ENCODE measurements at places on chromosomes 6 and 20. TPM values are rescaled to one million over a fixed set of nuclear protein-coding genes. Genes with fewer than 3 reads are reported as not detected.

DNA sequence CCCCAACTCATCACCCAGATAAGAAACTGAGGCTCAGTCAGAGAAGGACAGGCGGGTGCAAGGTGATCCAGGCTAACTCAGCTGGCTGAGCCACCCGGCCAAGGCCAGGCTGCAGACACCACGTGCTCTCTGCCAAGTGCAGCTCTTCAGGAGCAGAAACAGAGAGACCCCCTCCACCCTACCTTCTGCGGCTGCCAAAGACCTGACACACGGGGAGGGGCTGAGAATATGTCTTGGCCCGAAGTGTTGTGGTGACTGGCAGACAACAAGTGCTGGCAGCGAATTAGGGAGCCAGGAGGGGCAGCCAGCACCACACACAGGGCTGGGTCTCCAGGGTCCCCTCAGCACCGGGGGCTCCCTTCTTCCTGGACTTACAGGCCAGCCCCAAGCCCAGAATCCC, 22.5 kb downstream of the PREX1 start:
- no peak for DNase-seq

GRCh38 chr6:139407718-139408222, 33.3 kb upstream of the CITED2 start:
- no peak for DNase-seq

DNA sequence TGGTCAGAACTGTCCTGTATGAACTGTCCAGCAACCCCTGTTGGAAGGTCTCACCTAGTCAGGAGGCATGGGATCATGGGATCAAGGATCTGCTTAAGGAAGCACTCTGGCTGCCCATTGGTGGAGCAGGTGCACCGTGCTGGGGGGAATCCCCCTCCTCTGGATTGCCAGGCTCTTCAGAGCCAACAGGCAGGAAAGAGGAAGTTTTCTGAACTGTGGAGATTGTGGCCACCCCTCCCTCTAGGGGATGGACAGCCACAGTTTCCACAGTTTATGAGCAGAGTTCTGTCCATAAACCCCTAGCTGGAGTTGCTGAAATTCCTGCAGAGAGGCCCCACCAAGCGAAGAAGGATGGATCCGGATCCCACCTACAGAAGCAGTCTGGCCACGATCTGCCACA, 13.0 kb upstream of the HLA-DQB1 start:
- DNase-seq, result no peak

GRCh38 chr6:83311231-83311630, 118.1 kb downstream of the RWDD2A start:
- DNase-seq, result no peak

- DNase-seq, result no peak
These were observed 26.7 kb upstream of the IRF4 start for GRCh38 chr6:364609-365540.

DNA sequence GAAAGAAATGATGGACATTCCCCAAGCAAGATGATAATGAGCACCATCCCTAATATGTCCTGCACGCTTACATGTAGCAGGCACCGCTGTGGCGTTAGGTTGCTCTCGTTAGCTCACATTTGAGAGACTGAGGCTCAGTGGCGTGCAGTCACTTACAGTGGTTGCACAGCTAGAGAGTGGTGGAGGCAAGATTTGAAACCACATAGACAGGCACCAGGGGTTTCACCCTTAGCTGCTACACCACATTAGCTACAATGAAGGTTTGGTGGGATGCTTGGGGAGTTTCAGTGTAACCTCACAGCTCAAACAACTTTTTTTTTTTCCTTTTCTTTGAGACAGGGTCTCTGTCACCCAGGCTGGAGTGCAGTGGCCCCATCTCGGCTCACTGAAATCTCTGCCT, 3.7 kb downstream of the COX4I2 start:
- no peak for DNase-seq

- DNase-seq, result no peak
These were observed 10.5 kb upstream of the KIAA1755 start for GRCh38 chr20:38270869-38271605.

- no peak for DNase-seq
These were observed 85.8 kb downstream of the CEBPB start for GRCh38 chr20:50276119-50277063.

GRCh38 chr20:59185809-59186208, 22.2 kb downstream of the ZNF831 start:
- no peak for DNase-seq

- DNase-seq, result peak; percentile 52
These were observed 557 bp upstream of the DHX35 start for GRCh38 chr20:38961530-38962043.

GRCh38 chr6:67653561-67653960, 981.5 kb upstream of the ADGRB3 start:
- no peak for DNase-seq

C6orf132 gene
- total RNA-seq, result 0.14 TPM

PKIB gene
- total RNA-seq, result 3.1 TPM

ELOVL4 gene
- 1.3 TPM for total RNA-seq

ASXL1 gene
- 129 TPM for total RNA-seq

KCNK17 gene
- not detected for total RNA-seq

BMP5 gene
- total RNA-seq, result not detected

GPR6 gene
- total RNA-seq, result not detected

DLL1 gene
- total RNA-seq, result 0.54 TPM

MUC21 gene
- not detected for total RNA-seq
